SW 1271 (cell line): ENCODE measurements at places on chromosomes 4 and X.

DNA sequence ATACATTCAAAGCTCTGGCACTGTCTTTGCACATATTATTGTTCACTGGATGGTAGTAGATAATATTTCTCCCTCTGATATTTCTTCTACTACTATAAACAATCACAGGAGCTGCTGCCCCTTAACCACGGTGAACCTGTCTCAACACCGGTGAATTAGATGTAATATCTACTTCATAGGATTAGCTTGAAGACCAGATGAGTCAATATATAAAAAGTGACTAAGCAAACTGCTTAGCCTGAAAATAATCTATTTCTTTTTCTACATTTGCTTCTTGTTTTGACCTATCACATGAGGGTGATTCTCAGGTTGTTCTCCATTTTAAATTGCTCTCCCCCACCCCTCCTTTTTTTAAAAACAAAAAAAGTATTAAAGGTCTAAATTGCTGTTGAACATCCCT is 645.5 kb downstream of the ANKRD50 start:
- no peak for DNase-seq

DNA sequence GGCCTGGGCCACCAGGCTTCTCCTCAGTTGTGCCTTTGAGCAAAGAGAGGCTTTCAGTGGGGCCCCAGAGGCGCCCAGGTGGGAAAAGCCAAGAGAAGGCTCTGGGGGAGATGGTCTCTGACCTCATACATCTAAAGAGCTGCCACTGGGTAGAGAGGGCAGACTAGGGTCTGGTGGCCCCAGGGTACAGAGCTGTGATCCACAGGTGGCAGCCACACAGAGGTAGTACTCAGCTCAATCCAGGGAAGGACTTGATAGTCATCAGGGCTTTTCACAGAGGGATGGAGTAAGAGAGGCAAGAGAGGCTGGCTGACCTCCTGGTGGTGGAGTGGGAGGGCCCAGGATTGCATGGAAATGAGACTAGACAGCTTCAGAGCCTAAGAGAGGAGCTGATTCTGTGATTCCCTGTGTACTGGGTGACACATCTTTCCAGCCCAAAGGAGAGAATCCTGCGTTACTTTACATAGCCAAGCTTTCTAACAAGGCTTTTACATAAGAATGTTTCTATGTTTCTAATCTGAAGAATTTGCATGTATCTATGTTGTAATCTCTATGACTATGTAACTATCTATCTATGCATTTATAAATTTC is 53.2 kb upstream of the PJA1 start:
- DNase-seq, result no peak

DNA sequence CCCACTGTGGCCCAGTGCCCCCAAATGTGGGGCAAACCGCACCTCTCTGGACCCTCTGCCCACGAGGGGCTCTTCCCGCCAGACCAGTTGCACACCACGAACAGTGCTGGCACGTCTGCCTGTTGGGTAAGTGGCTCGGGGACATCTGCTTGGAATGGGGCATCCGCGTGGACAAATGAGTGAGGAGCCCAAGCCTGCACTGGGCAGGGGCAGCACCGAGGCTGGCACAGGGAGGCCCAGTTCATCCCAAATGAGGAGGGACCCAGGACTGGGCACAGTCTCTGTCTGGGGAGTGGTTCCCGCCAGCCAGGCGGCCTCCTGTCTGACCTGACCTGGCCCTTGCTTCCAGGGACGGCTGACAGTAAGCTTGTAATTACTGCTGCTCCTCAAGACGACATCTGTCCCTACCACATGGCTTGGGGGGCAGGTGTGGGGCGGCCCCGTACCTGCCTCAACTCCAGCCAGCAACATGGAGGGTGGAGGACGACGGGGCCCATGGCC is 3.2 kb downstream of the SPON2 start:
- no peak for DNase-seq

DNA sequence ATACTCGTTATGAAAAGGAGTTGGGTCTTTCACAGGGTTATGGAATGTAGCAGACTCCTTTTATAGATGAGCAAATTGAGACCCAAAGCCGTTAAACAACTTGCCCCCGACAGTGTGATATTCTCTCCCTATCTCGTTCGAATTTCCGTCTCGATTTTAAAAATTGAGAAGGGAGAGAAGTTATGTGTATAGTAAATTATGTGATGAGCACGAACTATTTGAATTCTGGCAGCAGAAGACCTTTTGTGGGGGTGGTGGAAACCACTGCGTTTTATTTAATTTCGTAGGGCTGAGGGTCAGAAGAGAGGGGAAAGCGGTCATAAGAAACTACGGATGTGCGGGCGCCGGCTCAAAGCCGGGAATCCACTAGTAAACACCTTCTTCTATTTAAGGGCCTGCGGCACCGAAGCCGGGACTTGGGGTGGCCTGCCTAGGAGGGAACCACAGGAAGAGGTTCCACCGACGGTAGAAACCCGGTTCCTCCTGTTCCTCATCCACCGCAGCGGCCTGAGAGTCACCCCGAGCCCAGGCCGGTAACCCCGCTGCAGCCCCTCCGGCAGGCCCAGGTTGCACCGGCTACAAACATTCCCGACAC is 1.5 kb upstream of the DDX3X start:
- DNase-seq, result no peak

- DNase-seq, result no peak
Observed at GRCh38 chr4:39521253-39521919, 5.9 kb downstream of the UGDH start.

DNA sequence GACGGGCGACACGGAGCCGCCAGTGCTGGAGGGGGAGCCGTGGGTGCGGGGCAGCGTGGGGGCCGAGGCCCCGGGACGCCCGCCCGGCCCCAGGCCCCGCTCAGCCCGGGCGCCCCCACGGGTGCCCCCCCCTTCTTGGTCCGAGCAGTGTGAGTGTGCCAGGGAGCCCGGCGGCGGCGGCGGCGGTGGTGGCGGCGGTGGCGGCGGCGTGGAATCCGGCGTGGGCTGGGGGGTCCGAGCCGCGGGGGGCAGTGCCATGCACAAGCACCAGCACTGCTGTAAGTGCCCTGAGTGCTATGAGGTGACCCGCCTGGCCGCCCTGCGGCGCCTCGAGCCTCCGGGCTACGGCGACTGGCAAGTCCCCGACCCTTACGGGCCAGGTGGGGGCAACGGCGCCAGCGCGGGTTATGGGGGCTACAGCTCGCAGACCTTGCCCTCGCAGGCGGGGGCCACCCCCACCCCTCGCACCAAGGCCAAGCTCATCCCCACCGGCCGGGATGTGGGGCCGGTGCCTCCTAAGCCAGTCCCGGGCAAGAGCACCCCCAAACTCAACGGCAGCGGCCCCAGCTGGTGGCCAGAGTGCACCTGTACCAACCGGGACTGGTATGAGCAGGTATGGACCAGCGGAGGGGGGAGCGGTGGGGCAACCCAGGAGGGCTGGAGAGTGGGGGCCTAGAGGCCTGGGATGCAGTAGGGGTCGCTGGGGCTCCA is 466 bp downstream of the DLG3 start:
- no peak for DNase-seq

- peak; percentile 65 for DNase-seq
Observed at GRCh38 chr4:183492791-183493222, 12.1 kb upstream of the ING2 start.

GRCh38 chr4:148946271-148946670 is 504.1 kb upstream of the NR3C2 start:
- DNase-seq, result no peak

GRCh38 chrX:41005445-41005992 is 79.7 kb upstream of the USP9X start:
- no peak for DNase-seq

DNA sequence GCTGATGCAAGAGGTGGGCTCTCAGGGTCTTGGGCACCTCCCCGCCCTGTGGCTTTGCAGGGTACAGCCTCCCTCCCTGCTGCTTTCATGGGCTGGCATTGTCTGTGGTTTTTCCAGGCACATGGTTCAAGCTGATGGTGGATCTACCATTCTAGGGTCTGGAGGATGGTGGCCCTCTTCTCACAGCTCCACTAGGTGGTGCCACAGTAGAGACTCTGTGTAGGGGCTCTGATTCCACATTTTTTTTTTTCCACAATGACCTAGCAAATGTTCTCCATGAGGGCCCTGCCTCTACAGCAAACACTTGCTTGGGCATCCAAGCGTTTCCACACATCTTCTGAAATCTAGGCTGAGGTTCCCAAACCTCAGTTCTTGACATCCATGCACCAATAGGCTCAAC is 657.9 kb upstream of the CT83 start:
- no peak for DNase-seq

DNA sequence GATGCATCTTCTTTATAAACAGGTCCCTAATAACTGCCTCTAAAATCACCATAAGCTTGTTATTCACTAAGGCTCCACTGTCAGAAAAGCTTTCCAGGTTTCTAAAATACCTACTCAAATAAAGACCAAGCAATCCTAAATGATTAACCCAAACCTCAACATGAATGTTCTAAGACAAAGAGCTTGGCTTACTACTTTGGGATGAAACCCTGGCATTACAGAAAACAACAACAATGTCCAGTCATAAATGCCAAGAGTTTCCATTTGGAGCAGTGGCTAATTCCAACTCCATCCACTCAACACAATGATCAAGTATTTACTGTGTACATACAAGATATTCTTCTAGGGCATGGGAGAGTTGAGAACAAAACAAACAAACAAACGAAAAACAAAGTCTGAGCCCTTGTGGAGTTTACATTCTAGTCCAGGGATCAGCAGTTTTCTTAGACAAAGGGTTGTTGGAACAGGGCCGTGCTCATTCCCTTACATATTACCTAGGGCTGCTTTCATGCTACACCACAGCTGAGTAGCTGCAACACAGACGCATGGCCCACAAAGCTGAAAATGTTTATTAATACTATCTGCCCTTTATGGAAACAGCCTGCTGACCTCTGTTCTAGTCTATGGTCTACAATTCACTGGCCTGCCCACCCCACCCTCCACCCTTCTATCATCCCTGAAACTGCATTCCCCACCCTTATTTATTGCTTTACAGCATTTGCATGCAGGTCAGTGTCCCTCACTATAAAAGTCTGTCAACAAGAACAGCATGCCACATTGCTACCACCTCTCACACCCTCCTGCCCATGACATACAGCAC is 23.7 kb downstream of the ABCG2 start:
- DNase-seq, result no peak

- DNase-seq, result no peak
Observed at GRCh38 chr4:85498068-85498733, 23.3 kb downstream of the ARHGAP24 start.

DNA sequence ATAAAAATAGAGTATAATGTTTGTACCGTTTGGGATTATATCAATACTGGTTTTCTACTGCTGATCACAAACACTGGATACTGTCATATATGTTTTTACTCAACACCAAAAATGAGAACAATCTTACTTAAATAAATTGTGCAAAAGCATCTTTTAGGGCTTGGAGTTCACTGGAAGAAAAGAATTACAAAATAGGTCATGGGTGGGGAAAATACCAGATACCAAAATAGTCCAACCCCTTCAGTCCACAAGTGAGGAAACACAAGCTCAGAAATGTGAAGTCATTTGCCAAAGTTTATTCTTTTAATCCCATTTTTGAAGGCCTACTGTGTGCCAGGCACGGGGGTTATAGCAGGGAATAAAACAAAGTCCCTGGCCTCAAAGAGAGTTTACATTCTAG is 64.4 kb downstream of the ADGRG2 start:
- DNase-seq, result no peak

- DNase-seq, result no peak
Observed at GRCh38 chrX:29231800-29232199, 644.6 kb downstream of the IL1RAPL1 start.

DNA sequence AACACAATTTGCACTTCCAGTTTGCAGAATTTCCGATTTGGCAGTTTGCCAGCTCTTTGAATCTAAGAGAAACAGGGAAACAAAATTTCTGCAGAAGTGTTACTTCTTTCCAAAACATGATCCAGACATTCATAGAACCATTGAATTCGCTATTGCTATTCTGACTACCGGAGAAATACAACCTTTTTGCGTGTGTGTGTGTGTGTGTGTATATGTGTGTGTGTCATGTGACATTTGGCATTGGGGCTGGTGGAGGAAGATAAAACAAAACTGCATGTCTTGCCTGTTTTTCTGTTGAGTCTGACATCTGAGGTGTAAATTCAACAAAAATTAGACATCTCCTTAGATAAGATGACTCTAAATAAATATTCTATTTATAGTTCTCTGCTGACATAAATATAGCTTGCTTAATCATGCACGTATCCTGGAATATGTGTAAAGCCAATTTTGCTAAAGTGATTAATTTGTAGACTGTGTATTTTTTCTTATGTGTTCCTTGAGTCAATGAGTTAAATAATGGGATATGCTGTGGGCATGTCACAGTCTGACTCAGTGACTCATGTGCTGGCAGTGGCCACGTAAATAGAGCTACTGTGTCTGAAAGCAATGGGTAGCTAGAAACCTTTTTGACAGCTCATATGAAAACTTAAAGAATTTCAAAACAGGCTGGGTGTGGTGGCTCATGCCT is 98.9 kb downstream of the HPGD start:
- peak; percentile 20 for DNase-seq

DNA sequence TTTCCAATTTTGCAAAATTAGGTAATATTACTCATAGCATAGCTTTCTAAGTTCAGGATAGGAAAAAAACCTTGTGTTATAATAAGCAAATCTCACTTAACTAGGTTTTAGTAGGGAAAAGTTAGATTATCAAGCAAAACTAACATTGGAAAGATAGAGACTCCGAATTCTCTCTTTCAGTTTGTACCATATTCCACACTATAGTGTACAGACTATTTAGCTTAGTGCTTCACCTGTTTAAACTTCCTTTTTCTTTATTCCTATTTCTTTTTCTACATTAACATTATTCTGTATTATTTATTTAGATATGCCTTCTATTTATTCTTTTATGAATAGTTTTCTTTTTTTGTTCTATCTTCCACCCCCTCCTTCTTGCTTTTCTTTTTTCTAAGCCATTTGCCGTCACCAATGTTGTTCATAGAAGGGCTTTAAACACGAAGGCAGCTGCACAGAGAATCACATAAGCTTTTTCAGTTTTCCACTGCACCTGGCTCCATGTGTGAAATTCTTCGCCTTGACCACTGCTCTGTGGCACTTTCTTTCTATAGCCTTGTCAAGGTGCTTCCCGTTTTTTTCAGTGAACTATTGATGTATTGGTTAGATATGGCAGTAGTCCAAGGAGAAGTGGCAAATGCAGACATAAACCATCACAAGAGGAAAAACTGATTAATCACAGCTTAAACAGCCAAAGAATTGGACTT is 8.5 kb downstream of the PCDH10 start:
- DNase-seq, result no peak

DNA sequence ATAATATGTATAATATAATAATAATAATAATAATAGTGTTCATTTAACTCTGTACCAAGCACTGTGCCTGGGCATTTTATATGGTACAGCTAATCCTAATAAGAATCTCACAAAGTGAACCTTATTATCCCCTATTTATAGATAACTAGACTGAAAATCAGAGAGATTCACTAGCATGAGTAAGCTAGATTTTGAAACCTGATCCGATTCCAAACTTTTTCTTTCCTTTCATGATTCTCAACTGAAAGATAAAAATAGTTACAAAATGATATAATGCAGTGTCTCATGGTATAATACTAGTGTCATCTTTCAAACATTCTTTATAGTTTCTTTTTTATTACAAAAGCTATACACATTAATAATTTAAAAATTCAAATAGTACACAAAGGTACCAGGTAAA is 55.9 kb upstream of the RNF128 start:
- no peak for DNase-seq
